ENCODE measurements at places on chromosomes 2 and 18.
A peak's percentile ranks its signal among the peaks of the same experiment; 100 is the strongest.

DNA sequence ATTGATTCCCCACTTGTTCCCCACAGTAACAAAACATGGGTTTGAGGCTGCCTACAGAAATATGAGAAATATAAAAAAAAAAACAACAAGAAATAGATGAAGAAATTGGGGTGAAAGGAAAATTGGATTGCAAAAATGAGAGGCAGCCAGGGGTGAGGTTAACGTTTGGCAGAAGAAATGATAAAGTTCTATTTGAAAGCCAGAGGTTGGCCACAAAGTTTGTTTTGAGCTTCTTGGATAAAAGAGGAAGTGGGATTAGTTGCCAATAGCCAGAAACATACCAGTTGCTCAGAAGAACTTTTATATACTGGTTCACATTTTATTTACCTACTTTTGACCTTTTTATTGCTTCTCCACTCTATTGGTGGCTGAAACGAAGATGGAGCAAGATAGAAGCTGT, 67.5 kb downstream of the FASTKD2 start:
- DNase-seq = no peak

GRCh38 chr2:73173781-73174180, 28.6 kb upstream of the NOTO start:
- DNase-seq = no peak

GRCh38 chr2:11505652-11506610, 27.9 kb upstream of the GREB1 start:
- no peak for DNase-seq

DNA sequence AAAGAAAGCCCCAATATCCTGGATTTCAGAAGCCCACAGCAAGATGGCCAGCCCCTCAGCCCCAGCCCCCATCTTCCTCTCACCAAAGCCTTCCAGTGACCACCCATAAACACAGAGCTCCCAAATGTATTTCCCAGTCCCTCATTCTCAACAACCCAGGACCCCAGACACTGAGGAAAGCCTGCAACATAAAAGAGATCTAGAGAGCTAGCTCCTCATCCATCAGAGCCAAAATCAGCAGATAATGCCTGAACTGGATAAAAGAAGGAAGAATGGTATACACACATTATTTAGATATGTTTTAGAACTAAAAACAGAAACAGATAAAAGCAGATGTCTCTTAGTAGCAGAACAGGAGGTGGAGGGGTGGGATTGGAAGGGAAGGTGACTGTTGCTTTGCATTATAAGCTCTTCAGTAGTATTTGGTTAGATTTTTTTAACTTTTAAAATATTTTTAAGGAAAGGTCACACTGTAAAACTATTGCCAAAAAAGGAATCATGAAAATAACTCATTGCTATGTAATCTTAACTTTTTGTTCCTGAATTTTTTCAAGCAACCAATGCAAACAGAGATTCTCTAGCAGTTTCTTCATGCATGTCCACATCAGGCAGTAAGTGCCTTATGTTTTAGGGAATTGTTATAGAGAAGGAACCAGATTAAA, 144.2 kb upstream of the PKDCC start:
- no peak for DNase-seq

- no peak for DNase-seq
Measured at GRCh38 chr2:64225491-64225890, 81.3 kb upstream of the PELI1 start.

- no peak for DNase-seq
Measured at GRCh38 chr2:70473101-70473722, 80.4 kb downstream of the TGFA start.

- no peak for DNase-seq
Measured at GRCh38 chr2:71426721-71427120, 26.6 kb upstream of the DYSF start.

DNA sequence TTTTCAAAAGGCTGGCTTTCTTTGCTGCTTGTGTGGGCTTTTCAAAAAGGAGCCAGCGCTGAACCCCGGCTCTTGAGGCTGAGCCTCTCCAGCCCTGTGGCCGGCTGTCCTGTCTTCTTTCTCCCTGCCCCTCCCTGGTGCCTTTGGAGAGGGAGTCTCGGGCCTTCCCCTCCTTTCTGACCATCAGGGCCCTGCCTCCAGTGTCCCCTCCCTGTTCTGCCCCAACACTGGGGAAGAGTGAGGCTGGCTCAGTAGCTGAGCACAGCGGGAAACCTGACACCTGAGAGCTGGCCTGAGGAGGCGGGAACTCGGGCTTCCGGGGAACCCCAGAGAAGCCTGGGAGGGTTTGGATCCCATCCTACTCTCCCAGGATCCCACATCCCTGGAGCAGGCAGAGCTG, 232.1 kb downstream of the LOXHD1 start:
- no peak for DNase-seq

DNA sequence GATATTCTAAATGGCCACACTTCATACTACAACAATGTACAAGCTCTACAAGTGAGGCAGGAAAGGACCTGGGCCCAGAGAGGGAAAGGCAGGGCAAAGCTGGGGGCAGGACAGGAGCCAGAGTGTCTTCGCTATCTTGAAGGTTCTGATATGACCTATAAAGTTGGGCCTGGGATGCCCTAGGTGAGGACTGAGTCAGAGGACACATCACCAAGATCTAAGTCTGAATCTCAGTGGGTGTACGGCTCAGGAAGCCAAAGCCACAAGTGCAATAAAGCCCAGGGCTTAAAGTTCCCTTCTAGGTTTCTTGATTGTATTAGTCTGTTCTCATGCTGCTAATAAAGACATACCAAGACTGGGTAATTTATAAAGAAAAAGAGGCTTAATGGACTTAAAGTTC, 219.1 kb downstream of the ALK start:
- no peak for DNase-seq

DNA sequence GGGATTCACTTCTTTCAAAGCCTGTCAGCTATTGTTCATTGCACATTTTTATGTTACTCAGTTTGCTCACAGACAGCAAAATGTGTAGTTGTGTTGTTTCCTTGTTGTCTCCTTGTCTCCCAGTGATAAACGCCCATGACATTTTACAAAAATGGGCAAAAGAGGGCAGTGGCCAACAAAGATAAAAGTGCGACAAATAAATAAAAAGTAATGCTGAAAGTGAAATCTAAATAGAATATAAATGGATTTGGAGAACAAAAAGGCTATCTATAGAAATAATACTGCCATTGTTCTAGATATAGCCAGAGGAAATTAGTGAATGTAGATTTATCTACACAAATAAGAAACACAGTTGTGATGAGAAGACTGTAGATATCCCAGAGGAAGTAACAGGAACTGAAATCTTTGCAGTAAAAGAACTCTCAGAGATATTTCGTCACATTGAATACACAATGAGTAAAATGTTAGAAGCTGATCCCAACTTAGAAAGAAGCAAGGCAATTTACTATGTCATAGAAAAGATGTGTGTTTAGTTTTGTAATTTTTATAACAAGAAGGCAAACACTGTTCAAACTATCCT, 1186.2 kb upstream of the FAM98A start:
- DNase-seq = no peak

- no peak for DNase-seq
Measured at GRCh38 chr2:105220604-105221003, 20.9 kb upstream of the GPR45 start.

GRCh38 chr2:85590950-85591349, 4.6 kb upstream of the RNF181 start:
- DNase-seq = no peak

- DNase-seq = no peak
Measured at GRCh38 chr2:102142829-102143449, 393 bp downstream of the IL1R1 start.

DNA sequence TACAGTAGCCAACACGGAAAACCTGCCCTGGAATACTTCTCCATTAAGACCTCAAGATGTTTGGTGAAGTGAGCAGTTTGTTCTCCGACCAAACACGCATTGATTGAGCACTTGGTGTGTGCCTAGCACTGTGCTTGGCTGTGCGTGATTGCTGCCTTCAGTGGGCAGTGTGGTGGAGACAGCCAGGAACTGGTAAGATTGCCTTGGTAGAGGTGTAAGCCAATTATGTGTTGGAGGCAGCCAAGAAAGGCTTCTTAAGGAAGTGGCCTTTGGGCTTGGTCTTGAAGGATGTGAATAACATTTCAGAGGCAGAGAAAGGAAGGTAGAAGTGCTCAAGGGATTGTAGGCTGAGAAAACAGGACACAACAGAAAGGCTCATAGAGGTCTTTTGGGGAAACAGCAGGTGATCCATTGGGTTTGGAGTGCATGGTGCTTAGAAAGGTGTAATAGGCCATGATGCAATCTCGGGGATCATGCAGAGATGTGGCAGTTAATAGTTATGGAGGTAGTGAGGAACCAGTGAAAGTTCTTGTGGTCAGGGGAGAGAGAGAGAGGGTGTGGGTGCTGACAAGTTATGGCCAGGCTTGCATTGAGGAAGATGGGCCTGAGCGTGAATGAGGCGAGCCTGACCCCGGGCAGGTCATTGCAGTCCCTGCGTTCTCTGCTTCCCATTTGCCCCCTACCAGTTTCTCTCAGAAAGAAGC, 6.3 kb downstream of the B3GNT2 start:
- no peak for DNase-seq

GRCh38 chr2:111126581-111126980, 5.9 kb downstream of the BCL2L11 start:
- no peak for DNase-seq

DNA sequence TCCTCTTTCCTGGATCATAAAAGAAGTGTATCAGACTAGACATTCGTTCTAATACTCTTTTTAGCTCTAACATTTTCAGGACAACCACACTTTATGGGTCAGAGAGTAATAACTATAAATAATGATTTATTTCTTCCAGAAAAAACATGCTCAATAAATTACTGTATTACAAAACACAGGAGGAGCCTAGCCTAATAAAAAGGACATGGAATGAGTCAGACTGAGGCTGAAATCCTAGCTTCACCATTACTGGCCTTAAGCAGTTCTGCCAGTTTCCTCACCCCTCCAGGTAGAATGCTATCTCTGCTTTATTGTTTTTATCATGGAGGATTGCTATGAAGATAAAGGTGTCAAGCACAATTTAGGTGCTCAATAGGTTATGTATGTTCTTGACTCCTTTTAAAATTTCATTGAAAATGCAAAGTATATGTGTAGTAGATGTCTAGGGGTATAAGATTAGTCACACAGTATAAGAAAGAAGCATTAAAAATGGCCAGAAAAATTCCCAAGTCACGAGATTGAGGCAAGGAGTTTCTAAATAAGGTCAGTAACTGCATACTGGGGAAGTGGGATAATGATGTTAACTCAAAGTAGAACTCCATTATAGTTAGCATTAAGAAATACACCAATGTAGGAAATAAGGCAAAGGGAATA, 105.5 kb upstream of the NEUROD1 start:
- DNase-seq = no peak

DNA sequence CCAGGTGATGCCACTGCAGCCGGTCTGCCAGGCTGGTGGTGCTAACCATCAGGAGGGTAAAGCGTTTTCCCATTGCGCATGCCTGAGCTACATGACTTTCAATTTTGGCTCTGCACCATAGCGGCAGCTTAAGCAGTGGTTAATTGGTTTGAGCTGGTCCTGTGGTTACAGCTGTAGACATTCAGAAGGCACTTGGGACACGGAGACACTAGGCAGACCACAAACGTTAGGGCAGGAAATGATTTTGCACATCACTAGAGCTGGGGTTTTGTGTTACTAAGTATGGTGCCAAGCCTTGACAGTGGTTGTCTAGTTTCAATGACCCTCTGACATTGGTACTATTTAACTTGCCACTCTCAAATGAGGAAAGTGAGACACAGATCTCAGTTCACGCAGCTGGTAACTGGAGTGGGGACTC, 28.9 kb upstream of the CNOT11 start:
- DNase-seq = no peak

GRCh38 chr2:72395096-72395495, 247.4 kb upstream of the CYP26B1 start:
- no peak for DNase-seq

DNA sequence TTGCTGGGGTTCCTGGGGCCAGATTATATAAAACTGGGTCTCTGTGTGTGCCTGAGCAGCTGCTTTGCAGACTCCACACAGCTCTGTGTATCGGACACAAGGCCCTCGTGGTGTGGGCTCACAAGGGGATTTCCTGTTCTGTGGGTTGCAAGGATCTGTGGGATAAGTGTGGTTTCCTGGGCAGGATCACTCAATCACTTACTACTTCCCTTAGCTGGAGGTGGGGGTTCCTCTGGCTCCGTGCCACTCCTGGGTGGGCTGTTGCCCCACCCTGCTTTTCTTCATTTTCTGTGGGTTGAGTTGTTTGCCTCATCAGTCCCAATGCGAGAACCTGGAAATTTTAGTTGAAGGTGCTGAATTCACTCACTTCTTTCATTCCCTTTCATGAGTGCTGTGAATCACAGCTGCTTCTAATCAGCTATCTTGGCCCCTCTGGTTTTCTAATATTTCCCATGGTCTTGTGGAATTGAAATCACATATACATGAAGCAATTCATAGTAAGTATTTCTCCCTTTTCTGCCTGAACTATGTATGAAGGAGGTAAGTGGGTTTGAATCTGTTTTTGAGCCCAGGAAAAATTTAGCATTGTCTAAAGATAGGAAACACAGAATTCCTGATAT, 196.3 kb downstream of the DCDC2C start:
- no peak for DNase-seq

DNA sequence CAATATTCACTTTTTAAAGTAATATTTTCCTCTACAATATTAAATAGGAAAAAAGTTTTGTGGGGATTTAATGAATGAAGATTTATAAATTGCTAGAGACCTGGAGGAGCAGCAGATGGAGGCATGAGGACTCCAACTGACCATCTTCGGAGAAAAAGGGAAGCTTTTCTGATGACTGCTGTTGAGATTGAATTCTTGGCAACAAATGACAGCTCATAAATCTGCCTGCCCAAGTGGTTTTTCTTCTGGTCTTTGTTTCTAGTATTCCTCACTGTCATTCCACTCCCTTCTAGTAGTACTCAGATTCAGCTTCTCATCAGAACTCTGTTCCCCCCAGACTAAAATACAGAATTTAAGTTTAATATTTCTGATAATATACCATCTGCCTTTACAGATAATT, 157.0 kb downstream of the EML6 start:
- DNase-seq = peak; percentile 86

DNA sequence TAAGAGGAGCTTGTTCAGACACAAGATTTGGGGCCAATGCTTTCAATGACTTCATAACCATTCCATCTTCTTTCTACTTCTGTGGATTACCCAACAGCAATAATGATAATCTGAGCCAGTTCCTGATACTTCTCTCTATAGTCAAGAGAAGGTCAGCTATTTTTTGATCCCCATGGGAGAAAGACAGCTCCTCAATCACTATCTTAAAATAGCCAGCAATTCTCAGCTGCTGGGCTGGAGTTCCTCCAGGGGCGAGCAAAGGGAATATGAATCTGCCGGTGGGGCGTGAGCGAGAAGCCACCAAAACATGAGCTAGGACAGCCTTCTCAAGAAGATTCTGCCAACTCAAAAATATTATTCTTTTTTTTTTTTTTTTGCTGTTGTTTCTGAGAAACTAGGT, at the start of gene TMEM182:
Gene TMEM182 (plus strand): TSS at position 269 of the 400 bp plus-strand sequence. CDS start 187 bp downstream, outside the sequence.
- DNase-seq = no peak

- no peak for DNase-seq
Measured at GRCh38 chr2:112688086-112688880, 32.5 kb upstream of the NT5DC4 start.

DNA sequence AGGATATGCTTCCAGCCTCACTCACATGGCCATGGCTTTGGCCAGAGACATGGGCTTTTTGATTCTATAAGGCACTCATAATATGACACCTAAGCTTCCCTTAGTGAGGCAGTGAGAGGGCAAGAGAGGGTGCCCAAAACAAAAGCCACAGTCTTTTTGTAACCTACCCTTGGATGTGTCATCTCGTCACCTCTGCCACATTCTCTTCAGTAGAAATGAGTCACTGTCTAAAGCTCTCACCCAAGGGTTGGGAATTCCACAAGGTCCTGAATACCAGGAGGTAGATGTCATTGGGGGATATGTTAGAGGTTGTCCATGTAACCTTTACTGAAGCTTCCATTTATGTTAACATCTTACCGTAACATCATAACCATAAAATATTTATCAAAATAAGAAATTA, 108.4 kb downstream of the ALMS1 start:
- no peak for DNase-seq
